ENCODE measurements at places on chromosomes 2 and 18.

DNA sequence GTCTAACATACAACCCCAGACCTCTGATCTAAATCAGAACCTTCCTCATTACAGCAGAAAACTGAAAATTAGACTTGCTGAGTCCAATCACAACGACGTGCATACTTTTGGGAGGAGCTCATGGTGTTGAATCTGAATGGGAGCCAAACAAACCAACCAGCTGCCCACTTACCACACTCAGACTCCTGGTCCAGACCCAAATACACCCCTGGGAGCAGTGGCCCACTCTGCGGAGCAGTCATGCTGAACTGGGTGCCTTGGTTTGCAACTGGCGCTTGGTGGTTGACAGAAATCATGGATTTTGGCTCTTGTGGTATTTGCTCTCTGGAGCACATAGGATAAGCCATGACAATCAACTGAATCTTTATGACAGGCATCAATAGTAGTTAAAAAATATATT, 253.6 kb upstream of the TNP1 start:
- no peak for DNase-seq

GRCh38 chr2:120606280-120606679, 129.4 kb upstream of the GLI2 start:
- no peak for DNase-seq

DNA sequence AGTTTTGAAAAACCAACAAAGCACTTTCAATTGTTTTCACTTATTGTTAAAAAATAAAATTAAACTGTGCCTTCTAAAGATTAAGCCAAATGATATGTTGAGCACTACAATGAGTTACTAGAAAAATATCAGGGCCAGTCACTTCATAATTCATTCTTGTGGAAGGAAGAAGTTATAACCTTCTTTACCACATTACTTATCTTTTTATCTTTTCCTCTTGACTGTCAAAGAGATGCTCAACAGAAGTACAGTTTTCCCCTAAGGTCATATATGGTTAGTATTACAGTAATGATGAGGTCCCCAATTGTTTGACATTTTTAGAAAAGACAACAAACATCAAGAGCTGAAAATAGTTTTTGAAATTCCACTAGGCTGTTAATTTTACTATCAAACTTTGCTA, 9.4 kb downstream of the PELI1 start:
- peak; percentile 25 for DNase-seq

GRCh38 chr2:77519888-77520506, 2.2 kb downstream of the LRRTM4 start:
- DNase-seq, result no peak

Data from CD4-positive, alpha-beta T cell treated with Interleukin-1 beta for 1 hour (primary cell).